Cerebellar nuclear complex (tissue), 1 donor: ENCODE measurements at places on chromosomes 6 and 20.

- no peak for DNase-seq
Measured at GRCh38 chr6:18216411-18216810, 47.9 kb downstream of the DEK start.

GRCh38 chr6:501891-502601, 110.5 kb downstream of the IRF4 start:
- no peak for DNase-seq

DNA sequence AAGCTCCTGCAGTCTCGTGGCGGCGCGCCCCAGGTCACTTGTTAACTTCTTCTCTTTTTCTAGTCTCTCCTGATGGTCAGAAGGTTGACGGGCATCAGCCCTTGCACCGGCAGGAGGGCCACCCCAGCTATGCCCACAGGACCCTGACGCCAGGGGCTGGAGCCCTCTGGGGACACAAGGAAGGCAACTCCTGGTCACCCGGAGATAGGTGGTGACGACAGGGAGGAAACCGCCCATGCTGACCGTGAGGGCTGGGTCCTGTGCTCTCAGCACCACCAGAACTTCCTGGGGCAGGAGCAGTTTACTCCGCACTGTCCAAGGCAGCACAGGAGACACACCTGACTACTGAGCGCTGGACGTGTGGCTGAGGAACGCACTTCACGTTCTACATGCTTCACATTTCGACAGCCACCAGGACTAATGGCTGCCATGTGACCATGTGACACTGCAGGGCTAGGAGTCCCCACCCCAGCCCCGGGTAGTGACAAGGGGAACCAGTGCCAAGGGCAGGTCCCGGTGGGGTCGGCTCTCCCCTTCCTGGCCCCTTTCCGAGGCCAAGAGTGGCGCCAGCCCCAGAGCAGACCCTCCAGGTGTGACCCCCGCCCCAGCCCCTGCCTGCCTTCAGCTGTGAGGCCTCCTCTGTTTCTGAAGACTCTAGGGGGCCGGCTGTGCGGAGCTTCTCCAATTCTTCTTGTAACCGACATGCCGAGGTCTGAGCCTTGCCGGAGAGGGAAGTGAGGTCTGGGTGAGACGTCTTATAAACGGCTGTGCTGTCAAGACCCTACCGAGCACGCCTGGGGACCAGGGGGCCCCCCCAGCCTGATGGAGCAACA, 45.2 kb downstream of the DSTN start:
- DNase-seq = no peak

DNA sequence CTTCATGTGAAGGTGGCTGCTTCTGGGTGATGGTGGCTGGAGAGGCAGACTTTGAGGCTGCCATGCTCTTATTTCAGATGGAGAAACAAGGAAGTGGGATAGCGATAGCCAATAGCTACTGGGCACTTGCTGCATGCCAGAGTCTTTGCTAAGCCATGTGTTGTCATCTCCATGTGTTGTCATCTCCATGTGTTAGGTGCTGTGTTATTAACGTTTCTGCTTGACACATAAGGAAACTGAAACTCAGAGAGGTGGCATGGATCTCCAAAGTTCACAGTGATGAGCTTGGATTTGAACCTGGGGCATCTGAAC, 16.9 kb downstream of the KIAA1755 start:
- no peak for DNase-seq

DNA sequence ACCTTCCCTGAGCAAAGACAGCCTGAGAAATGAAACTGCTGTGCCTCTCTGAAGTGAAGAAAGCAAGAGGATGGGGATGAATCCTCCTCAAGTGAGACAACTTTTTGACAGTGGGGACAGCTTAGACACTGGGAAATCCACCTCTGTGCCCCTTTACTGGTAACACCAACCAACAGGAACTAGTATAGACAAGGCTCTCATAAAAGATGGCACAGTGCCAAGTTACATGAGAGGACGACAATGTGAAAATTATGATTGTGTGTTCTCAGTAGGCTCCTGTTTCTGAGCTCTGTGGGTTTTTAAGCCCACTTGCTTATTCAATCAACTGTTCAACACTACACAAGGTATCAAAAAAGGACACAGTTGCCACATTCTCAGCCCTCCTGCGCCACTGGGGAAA, 41.6 kb upstream of the LYRM2 start:
- DNase-seq = no peak

- DNase-seq = no peak
Measured at GRCh38 chr6:109579361-109579760, 96.3 kb upstream of the ZBTB24 start.

GRCh38 chr20:46202766-46203509, 84.8 kb downstream of the CD40 start:
- no peak for DNase-seq

DNA sequence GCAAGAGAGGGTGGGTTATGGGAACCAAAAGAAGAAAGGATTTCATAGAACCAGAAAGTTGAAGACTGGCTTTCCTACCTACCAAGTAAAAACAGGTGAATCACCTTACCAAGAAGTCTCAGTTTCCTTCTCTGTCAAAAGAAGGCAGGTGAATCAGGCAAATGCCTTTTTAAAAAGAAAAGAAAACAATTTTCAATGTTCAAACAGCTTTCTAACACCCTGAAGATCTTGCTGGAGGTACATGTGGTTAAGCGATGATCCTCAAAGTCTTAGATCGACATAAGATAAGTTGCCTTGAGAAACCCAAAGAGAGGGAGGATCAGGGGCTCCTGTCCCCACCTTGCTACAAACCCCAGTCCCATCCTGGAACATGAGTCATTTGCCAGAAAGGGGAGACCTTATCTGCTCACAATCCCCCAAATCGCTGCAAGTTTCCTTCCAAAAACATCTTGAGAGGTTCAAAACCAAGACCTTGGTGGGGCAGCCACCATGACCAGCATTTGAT, 71.6 kb downstream of the NFATC2 start:
- DNase-seq = no peak

- DNase-seq = no peak
Measured at GRCh38 chr20:44477151-44477550, 1.5 kb downstream of the TTPAL start.

GRCh38 chr6:45378334-45378926, 696 bp upstream of the SUPT3H start:
- DNase-seq = no peak
